MCF 10A (cell line): ENCODE measurements at places on chromosomes 6 and 20. TPM values are rescaled to one million over a fixed set of nuclear protein-coding genes. Genes with fewer than 3 reads are reported as not detected.

GRCh38 chr6:10258341-10258740 lies 156.5 kb downstream of the TFAP2A start:
- H3K27me3 ChIP-seq = no peaks in the 10 kb centered on the region
- no peak overlapping the region for H3K4me3 ChIP-seq
- H3K27ac ChIP-seq = no peak overlapping the region
- H3K4me1 ChIP-seq = no peaks in the 10 kb centered on the region

- no peaks in the 10 kb centered on the region for H3K4me1 ChIP-seq
- DNase-seq = no peak
- H3K27me3 ChIP-seq = no peaks in the 10 kb centered on the region
- H3K4me3 ChIP-seq = no peak overlapping the region
- H3K36me3 ChIP-seq = no peaks in the 10 kb centered on the region
- H3K27ac ChIP-seq = no peak overlapping the region
These were observed 124.8 kb downstream of the AHI1 start for GRCh38 chr6:135372758-135373157.

- no peak for DNase-seq
- H3K4me3 ChIP-seq = no peak overlapping the region
- H3K27me3 ChIP-seq = no peaks in the 10 kb centered on the region
- H3K27ac ChIP-seq = no peak overlapping the region
- H3K36me3 ChIP-seq = no peaks in the 10 kb centered on the region
These were observed 390.4 kb downstream of the HTR1B start for GRCh38 chr6:77072694-77073409.

- no peaks in the 10 kb centered on the region for H3K27me3 ChIP-seq
- no peak overlapping the region for H3K4me3 ChIP-seq
- peak overlapping the region; percentile 30 for H3K27ac ChIP-seq
- DNase-seq = no peak
These were observed 72.1 kb downstream of the SOD2 start for GRCh38 chr6:159620947-159621346.

DNA sequence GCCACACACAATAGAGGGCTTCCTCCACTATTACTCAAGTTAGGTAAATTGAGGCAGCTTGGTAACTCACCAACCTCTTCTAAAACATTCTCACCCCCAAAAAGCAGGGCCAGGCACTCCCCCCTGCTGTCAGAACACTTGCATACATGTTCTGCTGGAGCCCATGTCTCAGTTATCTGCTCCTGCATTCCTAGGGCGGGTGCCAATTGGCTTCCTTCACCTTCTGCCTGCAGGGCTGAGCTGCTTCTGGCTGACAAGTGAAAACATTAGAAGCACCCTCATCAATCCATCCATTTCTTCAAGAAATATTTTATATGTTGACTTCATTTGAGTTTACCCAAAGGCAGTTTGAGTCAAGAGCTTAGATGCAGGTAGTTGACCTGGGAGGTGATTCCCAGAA lies 4.5 kb upstream of the ENTPD6 start:
- no peak for DNase-seq
- H3K4me1 ChIP-seq = no peaks in the 10 kb centered on the region
- H3K27ac ChIP-seq = no peak overlapping the region
- H3K4me3 ChIP-seq = no peak overlapping the region
- no peaks in the 10 kb centered on the region for H3K27me3 ChIP-seq

The HCK gene
- not detected in 2 replicates for total RNA-seq

The PDE7B gene
- total RNA-seq = 0.42 and 1.4 TPM in 2 replicates

The LY6G5B gene
- 14.4 and 16.0 TPM in 2 replicates for total RNA-seq
